ENCODE measurements at places on chromosomes 13 and 19.
A peak's percentile ranks its signal among the peaks of the same experiment; 100 is the strongest.

DNA sequence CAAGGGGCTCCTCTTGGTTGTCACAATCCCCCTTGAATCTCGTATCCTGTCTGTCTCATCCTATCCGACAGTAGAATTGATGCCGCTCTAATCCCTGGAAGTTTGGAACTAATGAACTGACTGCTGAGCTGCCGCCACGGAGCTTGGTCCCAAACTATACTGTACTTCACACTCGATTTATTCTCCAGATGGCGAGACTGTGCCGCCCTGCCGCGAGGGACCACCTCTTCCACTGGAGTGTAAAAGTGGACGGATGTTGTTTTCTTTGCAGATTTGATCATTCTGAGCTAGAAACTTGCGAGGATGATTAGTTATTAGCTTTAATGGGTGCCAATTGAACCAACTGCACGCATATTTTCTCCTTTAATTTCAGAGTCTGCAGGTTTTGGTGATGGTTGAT, 117.2 kb downstream of the ZIC5 start:
- DNase-seq = no peak

DNA sequence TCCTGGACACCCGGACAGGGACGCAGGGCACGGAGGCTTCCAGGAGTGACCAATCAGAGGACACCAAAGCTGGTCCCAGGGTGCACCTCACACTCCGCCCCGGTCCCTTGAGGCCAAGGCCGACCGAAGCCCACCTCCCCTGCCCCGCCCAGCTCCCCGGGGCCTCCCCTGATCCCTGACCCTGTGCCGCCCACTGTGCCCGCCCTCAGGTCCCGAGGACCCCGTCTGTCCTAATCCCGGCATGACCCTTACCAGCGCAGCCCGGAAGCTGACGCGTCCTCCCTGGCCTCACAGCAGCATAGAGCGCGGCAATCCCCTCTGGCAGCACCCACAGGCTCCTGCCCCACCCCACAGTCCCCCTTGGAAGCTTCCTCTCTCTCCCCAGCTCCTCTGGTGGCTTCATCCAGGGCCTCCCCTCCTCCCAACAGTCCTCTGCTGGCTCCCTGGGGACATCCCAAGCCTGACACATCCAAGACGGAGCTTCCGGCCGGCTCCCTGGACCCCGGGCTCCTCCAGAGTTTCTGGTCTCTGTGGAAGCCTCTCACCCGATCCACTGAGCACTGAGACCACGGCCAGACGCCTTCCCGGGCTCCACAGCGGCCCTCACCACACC, 7.4 kb upstream of the CDC34 start:
- DNase-seq = peak; percentile 13

DNA sequence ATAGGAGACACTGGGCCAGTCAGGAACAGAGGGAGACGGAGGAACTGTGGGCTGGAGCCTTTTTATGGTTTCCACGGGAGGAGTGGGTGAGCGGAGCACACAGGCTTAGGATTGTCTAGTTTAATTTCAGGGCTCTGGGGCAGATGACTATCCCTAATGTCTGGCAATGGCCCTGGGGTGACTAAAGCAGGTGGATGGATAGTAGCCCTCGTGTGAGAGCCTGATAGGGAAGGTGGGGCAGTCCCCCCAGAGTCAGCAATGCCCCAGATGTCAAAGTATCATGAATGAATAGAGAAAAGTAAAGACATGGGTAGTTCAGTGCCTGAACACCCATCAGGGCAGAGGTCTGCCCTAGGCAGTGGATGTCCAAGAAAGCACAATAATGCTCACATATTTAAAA, 94.2 kb downstream of the ZDHHC20 start:
- DNase-seq = no peak

DNA sequence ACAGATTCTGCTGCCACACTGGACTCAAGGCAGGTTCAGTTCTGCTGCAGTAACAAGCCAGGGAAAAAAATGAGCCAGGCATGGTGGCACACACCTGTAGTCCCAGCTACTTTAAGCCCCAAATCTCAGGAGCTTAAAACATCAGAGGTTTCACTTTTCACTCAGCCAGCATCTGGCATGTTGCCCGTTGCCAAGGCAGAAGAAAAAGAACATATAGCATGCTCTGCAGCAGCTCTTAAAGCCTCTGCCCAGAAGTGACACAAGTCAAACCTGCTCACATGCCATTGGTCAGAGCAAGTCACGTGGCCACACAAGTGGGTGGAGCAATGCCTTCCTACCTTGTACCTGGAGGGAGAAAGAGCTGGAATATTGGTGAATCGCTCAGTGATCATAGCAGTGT, 14.7 kb upstream of the ADGRE5 start:
- DNase-seq = peak; percentile 29

GRCh38 chr19:18223860-18224524, 2.2 kb downstream of the PDE4C start:
- no peak for DNase-seq

GRCh38 chr19:46225558-46226004, 4.0 kb upstream of the IGFL1 start:
- DNase-seq = no peak

GRCh38 chr13:26246154-26246553, 7.8 kb upstream of the CDK8 start:
- DNase-seq = no peak

DNA sequence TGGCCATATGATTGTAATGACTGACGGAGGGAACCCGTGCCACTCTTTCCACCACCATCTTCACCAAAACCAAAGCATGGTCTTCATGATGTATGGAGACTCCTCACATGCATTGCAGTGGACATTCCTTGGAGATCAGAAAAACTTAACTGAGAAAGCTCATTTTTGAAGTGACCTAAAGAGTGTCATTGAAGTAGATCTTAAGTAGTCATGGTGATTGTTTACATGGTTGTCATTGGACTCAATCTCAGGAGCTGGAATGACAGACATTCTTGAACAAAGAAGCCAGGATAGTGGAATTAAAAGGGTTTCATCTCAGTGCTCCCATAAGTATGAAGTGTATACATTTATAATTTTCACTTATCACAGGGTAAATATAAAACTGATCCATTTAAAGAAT, 236.7 kb upstream of the IPO5 start:
- DNase-seq = no peak

DNA sequence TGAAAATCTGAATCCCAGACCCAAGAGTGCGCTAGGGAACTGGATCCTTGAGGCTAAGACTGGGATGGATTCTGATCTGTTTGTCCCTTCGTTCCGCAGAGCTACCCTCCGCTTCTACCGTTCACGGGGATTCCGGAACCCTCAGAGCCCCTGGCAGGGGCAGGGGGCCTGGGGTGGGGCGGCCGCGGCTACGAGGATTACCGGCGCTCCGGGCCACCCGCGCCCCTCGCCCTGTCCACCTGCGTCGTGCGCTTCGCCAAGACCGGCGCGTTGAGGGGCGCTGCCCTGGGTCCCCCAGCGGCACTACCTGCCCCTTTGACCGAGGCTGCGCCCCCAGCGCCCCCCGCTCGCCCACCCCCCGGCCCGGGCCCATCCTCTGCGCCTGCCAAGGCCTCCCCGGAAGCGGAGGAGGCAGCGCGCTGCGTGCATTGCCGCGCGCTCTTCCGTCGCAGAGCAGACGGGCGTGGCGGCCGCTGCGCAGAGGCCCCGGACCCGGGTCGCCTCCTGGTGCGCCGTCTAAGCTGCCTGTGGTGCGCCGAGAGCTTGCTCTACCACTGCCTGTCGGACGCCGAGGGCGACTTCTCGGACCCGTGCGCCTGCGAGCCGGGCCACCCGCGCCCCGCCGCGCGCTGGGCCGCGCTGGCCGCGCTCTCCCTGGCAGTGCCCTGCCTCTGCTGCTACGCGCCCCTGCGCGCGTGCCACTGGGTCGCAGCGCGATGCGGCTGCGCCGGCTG, 7.1 kb downstream of the SPRED3 start:
- no peak for DNase-seq

- no peak for DNase-seq
These were observed 52.6 kb downstream of the MAP4K1 start for GRCh38 chr19:38564981-38565690.

DNA sequence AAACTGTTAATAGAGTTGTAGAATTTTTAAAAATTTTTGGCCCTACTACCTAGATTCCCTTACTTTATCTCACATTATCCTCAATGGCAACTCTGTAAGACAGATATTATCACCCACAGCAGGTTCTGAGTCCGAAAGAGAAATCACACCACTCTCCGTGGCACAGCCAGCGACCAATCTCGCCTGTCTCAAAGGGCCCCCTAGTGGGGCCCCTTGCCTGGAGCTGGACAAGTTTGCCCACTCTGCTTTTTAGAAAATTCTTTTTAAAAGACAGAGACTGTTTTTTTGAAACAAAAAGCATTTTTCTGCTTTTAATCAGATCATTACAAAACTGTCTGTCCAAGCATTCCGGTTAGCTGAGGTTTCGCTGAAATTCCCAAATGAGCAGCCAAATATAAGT, 21.7 kb downstream of the PHF11 start:
- no peak for DNase-seq

DNA sequence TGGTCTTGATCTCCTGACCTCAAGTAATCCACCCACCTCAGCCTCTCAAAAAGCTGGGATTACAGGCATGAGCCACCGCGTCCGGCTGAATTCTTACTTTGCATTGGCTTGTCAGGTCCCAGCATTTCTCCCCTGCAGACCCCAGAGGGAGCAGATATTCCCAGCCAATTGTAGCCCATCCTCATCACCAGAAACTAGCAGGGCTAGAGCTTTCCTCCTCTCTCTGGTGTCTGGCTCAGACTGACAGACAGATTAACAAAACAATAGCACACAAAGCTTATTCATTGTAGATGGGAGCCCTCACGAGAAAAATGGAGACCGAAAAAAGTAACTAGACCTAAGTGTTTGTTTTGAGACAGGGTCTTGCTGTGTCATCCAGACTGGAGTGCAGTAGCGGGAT, 7.5 kb upstream of the MPV17L2 start:
- no peak for DNase-seq

All from NCI-H460 (cell line).